ENCODE measurements at places on chromosomes 1 and 21. TPM values are rescaled to one million over a fixed set of nuclear protein-coding genes. Genes with fewer than 3 reads are reported as not detected.

GRCh38 chr1:25695090-25695770 is 78.6 kb downstream of the MAN1C1 start:
- DNase-seq: no peak

DNA sequence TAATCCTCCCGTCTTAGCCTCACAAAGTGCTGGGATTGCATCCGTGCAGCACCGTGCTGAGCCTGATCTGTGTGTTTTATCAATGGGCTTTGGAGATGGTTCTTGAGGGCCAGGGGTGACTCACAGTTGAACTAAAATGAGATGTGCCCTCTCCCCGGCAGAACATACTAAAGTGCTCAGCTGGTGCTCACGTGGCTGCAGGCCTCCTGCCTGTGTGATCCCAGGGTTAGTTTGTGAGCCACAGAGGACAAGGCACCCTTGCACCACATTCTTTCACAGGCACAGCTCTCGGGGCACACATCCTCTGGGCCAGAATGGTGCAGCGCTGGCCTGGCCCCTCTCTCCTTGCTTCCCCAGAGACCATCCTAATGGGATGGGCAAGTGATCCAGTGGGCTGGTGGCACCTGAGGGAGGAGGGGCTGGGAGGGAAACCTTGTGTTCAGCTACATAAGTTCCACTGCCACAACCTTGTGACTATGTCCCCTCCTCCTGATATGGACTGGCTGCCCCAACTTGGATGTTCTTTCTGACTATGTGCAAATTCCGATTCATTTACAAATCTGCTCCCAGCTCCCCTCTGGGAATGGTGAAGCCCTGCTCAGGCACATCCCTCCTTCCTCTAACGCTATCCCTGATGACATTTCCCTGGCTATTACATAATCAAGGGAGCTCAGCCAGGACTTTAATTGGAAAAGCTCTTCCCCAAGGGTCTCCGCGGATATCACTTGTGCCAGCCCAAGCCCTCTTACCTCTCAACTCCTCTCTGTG is 197.0 kb upstream of the EDN2 start:
- DNase-seq: no peak

VANGL1 gene
- 14.2 TPM for polyA plus RNA-seq

DNA sequence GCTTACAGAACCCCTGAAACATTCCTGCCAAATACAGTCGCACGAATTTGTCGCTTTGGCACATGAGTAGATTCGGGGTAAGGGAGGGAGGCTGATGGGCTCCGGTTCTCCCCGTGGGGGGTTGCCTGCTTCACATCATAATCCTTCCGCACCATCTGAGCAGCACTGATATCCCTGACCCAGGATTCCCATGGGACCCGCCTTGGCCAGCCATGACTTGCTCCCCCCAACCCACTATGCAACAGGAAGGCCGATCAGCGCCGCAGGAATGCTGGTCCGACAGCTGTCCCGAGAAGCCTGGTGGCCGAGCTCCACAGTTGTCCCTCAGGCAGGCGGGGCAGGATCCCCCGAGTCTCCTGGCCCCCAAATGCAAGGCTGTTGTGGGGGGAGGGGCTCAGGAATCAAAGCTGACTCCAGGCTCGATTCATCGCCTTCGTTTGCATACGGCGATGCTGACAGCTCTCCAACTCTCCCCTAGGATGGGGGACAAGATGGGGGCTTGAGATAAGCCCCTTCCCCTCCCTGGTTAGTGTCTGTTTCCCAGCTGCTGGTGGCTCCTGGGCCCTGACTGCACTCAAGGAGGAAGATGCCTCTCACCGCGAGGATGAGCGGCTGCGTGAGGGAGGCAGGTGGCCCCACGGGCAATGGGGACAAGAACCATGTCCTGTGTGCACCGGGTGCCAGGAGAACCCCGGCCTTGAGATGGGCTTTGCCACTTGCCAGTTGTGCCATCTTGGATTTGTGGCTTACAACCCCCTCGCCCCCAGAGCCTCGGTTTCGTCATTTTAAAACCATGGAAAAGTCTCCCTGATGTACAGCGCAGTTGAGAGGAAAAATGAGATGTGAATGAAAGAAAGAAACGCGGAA is 9.3 kb downstream of the DRAXIN start:
- DNase-seq: no peak

GRCh38 chr1:240193679-240194078 is 102.0 kb downstream of the FMN2 start:
- DNase-seq: no peak

- DNase-seq: no peak
Measured at GRCh38 chr1:152110860-152111514, 4.3 kb downstream of the TCHH start.

- no peak for DNase-seq
Measured at GRCh38 chr1:23915466-23915865, 2.3 kb upstream of the CNR2 start.

- no peak for DNase-seq
Measured at GRCh38 chr1:27399251-27400025, 7.0 kb downstream of the GPR3 start.

GRCh38 chr1:232627171-232627570 is 2.8 kb downstream of the SIPA1L2 start:
- DNase-seq: no peak

DNA sequence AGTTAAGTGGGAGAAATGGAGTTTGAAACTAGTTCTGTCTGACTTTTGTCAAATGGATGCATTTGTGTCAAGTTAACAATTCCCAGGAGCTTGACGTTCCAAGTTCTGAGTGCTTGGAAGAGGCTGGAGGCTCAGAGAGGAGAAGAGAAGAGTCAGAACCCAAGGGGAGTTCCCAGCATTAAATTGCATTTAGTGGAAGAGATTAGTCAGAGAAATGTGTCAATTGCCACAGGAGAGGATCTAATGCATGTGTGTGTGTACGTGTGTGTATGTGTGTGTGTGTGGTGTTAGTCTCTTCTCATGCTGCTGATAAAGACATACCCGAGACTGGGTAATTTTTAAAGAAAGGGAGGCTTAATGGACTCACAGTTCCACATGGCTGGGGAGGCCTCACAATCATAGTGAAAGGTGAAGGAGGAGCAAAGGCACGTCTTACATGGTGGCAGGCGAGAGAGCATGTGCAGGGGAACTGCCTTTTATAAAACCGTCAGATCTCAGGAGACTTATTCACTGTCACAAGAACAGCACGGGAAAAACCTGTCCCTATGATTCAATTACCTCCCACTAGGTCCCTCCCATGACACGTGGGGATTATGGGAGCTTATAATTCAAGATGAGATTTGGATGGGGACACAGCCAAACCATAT is 101.5 kb upstream of the TMEM51 start:
- no peak for DNase-seq

NBPF3 gene
- polyA plus RNA-seq: 11.6 TPM

DNA sequence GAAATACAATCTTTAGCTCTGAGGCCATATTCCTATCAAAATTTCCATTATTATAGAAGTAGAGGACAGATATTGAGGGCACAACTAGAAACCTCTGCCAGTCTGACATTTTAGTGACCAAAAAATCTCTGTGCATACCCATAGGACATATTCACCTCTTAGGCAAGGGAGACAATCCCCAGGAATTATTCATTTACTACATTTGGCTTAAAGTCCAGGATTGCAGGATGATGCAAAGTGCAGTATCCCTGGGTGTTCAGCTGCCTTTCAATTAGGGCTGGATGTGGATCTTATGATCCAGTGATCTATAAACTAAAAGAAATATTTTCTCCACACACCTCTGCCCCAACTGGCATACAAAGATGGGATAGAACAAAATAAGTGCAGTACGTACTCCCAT is 50.9 kb downstream of the PTGS2 start:
- no peak for DNase-seq

GRCh38 chr1:92698932-92699331 is 86.0 kb downstream of the EVI5 start:
- DNase-seq: no peak

DNA sequence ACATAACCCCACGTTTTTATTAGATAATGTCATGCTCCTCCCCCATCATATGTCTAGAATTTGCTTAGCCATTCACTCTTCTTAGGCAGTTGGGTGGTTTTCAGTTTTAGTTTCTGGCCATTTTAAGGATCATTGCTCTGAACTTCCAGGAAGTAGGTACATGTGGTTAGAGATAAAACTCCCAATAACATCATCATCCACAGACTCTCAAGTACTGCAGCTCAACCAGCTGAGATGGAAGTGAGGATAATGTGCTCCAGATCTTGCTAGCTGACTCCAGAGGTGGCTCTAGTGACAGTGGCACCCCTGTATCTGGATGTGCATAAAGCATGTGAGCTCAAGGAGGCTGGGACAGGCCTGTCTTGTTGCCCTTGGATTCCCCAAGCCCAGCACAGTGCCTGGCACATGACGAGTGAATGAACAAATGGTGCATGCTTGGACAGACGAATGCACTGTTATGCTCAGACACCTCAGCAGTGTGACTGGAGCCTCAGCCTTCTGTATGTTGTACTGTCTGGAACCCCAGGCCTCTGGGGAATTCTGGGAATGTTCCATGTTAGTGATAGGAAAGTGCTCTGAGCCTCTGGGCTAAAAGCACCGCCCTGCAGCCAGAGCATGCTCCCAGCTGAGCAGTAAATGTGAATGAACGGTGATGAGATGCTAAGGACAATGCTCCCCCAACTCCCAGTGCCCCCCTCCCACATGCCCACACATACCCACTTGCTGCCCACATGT is 16.4 kb upstream of the KCNN3 start:
- DNase-seq: no peak

SLC22A15 gene
- polyA plus RNA-seq: 5.7 TPM

DNA sequence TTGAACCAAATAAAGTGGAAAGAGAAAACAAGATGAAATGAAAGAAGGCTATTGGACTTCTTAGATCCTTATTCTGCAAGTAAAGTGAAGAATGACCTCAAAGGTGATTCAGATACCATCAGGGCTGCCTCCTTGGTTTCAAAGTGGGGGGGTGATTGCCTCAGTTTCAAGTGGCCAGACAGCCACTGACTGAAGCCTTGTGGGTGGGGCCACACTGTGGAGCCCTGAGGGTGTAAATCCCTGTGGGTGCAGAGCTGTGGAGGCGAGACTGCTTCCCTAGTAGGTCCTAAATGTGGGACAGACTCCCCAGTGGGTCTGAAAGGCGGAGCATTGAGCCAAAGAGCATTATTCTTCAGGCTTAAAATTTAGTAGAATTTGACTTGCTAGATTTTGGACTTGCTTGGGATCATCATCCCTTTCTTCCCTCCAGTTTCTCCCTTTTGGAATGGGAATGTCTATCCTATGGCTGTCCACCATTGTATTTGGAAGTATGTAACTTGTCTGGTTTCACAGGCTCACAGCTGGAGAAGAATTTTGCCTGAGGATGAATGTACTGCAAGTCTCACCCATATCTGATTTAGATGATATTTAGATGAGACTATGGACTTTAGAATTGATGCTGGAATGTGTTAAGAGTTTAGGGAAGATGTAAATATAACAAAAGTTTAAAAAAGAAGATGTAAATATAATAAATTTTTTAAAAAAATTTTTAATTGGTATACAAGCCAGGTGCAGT is 71.6 kb upstream of the SOX13 start:
- DNase-seq: no peak

DNA sequence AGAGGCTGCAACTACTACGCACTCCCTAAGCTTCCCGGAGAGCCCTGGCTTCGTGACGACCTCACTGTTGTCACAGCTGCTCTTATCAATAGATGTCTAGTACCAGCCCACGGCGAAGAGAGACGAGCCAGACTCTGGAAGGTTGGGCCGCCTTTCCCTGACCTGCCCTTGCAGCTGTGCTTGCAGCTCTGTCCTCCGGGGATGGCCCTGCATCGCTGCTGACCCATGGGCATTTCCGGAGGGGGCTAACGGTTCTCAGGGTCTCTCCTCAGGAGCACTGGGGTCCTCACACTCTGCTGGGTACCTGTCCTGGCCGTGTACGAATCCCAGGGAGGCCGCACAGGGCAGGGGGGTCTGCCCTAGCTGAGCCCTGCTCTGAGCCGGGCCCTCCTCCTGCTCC is 93.8 kb upstream of the COL6A1 start:
- no peak for DNase-seq

GRCh38 chr1:21567241-21568005 is 58.2 kb downstream of the ALPL start:
- DNase-seq: no peak

GRCh38 chr1:151970626-151971025 is 23.0 kb downstream of the S100A10 start:
- DNase-seq: no peak

DNA sequence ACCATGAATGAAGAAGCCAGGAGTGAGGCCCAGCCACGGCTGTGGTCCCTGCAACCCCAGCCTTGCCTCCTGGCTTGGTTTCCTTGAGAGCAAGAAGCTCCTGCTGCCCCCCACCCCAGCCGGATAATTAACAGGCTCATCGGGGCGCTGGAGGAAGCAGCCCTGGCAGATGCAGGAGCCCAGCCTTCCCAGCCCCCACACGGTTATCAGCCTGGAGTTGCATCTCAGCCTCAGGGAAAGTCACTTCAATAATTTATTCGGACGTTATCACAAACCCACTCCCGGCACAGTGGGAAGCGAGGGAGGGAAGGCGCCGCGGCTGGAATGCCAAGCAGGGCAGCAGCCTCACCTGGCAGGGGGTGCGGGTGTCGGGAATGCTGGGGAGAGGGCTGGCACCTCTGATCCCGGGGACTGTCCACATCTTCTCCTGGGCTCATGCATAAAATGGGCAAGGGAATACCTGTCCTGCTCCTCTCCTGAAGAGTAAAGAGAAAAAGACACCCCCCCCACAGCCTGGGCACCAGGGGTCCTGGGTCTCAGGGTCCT is 43.3 kb upstream of the LRP8 start:
- no peak for DNase-seq

GPR153 gene
- polyA plus RNA-seq: 6.3 TPM

NBPF6 gene
- polyA plus RNA-seq: not detected

CD53 gene
- polyA plus RNA-seq: 15.4 TPM

DNA sequence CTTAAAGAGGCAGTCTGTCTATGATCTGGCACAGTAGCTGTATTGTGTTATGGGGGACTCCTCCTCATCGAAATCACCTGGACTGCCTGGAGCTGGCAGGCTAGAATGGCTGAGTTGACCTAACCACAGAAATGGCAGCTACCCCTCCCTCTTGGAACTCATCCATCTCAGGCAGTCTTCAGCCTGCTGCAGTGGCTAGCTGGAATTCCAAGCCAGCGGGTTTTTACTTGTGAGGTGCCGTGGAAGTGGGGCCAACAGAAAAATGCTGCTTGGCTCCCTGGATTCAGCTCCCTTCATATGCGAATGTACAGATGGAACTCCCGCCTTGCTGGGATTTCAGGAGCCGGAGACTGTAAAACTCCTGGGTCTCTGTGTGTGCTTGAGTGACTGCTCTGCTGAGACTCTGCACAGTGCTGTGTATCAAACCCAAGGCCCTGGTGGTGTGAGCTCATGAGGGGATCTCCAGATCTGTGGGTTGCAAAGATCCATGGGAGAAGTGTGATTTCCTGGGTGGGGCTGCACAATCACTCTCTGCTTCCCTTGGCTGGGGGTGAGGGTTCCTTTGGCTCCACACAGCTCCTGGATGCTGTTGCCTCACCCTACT is 316.9 kb downstream of the CTH start:
- DNase-seq: no peak

- no peak for DNase-seq
Measured at GRCh38 chr1:172993640-172994039, 57.1 kb downstream of the TNFSF18 start.

DNA sequence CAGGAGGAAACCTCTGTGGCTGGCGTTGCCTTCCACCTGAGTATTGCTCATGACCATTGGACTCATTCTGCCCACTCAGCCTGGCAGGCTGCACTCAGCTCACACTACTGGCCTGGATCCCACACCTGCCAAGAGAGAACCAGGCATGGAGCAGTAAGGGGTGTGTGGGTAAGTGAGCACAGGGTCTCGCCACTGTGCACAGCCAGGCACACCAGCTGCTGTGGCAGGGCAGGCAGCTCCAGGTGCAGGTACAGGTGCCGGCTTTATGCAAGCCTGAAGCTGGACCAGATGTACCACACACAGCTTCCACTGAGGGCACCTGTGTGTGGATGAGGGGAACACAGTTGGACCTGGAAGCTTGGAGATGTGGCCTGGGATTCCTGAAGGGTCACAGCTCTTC is 295.2 kb upstream of the SNX7 start:
- DNase-seq: no peak

SFN gene
- 1.00 TPM for polyA plus RNA-seq
